ENCODE measurements at places on chromosomes 7 and 10.

DNA sequence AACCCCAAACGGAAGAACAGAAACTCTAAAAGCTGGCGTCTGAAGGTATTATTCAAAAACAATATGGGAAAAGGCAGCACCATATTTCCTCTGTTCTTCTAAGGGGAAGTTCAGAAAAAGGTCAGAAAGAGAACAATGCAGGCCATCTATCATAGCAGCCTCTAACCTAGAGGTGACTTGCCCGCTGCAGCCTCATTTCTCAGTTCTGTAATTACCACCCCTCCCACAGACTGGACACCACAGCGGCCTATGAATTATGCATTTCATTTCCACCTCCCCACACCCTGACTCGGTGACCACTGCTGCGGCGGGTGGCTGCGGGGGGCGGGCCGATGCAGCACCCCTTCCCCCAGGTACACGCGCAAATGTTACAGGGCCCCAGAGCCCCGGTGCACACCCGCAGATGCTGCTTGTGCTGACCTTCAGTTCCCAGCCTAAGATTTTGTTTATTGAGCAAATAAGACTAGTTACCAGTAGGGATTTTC, 125.5 kb downstream of the CLEC2L start:
- DNase-seq: no peak

DNA sequence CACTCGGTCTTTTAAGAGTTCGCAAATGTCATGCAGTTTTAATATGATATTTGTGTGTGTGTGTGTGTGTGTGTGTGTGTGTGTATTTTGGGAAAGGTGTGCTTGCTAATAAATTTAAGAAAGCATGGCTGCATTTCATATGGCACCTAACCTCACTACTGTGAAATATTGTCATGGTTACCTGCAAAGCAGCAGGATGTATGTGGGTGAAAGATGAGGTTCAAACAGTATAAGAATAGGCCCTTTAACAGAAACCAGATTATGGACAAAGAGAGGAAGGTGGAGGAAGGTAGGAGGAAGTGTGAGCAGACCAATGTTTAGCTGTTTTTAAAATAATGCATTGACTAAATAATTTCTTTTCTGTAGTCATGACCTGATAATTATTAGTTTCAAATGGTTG, 73.5 kb upstream of the CACNA2D1 start:
- no peak for DNase-seq

GRCh38 chr7:41817386-41817785, 114.5 kb upstream of the INHBA start:
- DNase-seq: no peak

- no peak for DNase-seq
Observed at GRCh38 chr7:144074374-144074773, 4.8 kb downstream of the OR2A25 start.

DNA sequence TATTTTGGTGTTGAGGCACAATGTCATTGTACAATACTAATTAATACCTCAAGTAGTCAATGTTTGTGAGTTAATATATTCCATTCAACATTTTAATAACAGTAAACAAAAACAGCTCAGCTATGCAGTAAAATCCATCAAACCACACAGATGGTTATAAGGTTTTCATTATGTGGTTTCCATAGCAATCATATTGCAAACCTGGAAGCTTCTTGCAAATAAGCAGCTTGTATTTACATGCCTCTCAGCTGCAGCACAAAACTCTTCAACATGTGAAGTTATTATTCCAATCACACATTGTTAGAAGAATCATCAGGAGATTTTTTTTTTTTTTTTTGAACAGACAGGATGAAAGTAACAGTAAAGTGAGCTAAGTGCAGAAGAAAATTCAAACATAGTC, 170.2 kb downstream of the SKAP2 start:
- no peak for DNase-seq

GRCh38 chr10:24869354-24870015, 82.9 kb downstream of the PRTFDC1 start:
- DNase-seq: no peak

DNA sequence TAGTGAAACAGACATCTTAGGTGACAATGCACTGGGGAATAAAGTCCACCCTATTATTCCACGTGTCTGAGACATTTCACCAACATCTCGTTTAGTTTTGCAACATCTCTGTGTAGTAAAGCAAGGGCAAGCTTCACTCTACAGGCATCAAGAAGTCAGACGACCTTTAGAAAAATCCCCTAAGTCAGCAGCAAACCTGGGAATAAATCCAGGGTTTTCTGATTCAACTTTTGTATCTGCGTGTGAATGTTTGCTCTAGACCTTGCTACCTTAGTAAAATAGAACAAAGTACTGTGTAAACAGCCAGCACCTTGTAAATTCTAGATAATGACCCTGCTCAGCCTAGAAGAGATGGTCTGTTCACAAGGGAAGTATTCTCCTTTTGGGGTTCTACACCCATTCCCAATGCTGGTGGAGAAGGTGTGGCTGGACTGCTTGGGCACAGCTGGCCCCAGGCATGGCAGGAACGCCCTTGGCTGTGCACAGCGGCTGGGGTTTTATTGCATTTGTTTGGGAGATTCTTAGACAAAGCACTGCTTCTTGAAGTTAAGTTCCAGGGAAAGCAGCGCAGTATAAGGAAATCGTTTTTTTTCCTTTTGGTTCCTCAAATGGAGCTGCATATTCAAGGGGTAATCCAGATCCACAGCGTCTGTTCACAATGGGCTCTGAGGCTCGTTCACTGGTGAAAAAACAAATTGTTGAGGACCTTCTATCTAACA, 38.3 kb upstream of the GALNTL5 start:
- DNase-seq: no peak

DNA sequence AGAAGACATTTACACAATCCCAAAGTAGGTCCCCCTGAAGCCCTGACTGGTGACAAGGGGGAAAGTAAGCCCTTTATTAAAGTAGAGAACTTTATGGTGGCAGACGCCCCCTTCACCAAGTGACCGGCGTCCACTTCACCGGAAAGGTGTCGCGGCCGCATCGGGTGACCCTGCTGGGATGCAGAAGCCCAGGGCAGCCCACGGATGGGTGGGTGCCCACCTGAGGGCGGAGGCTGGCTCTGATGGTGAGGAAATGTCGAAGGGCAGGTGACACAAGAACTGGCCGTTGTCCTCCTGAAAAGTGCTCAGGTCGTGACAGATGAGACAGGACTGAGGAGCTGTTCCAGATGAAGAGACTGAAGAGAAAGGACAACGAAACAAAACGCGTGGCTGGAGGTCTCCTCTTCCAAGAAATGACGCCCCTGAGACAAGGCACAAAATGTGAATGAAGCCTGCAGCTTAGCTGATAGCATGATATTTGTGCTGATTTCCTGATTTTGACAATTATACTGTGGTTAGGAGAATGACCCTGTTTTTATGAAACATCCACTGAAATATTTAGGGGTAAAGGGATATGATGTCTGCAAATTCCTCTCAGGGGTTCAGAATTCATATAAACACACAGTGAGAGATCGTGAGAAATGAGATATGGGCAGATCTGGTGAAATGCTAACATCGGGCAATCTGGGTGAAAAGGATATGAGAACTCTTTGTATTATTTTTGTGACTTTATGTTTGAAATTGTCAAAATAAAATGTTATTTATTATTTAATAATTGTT, 123.9 kb downstream of the PRKAG2 start:
- DNase-seq: no peak

- no peak for DNase-seq
Observed at GRCh38 chr7:128986609-128987008, 48.9 kb downstream of the IRF5 start.

- no peak for DNase-seq
Observed at GRCh38 chr10:95539560-95540284, 21.4 kb downstream of the SORBS1 start.

DNA sequence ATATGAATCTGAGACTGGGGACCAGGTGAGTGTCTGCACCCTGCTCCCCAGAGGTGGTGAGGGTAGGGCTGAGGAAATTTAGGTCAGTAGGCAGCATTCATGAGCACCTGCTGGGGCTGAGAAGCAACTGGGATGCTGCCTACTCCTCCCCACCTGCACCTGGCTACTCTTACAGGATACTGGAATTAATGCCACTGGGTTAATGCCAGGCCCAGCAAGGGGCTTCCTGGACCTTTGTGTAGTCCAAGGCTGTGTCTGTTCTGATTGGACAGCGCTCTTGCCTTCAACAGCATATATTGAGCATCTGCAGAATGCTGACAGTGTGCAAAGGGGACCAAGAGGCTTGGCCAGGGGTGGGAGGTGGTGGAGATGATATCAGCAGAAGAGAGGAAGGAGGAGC, 32.1 kb downstream of the ADCYAP1R1 start:
- DNase-seq: no peak
